Activated T-helper 1 cell treated with anti-CD3 and anti-CD28 coated beads, Interleukin-12 subunit alpha, Interleukin-12 subunit beta, Interleukin-2, Interleukin-4 antibody, amounts not matched to agents 30 ng/mL and 10 ng/mL and 1 ng/mL, durations not matched to agents 14 hours and 24 hours and 36 hours (primary cell): ENCODE measurements at places on chromosomes 1 and 21.

DNA sequence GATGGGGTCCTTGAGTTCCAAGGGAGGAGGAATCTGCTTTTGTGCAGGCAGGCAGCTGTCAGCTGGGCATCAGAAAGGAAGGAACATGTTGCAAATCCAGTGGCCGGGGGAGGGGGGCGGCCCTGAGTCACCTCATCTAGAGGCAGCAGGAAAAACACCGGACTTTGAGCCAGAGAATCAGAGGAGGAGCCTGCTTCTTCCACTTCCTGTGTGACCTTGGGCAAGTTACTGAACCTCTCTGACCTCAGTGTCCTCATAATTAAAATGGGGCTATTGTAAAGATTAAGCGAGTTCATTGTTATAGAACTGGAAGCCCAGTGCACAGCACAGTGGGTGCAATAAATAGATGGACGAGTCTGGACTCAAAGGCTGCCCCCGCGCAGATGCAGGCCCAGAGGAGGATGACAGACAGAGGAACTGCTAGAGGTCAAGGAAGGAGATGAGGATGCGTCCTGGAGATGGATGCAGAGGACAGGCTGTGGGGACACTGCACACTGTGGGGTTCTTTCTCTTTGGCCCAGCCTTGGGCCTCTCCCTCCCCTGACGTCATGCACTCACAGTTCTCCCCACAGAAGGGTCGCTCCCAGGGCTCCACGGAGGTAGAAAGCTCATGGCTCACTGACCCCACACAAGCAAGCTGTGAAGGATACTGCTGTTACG, 714.3 kb downstream of the MATN1 start:
- DNase-seq: no peak

GRCh38 chr1:22612671-22613571, 23.5 kb upstream of the C1QA start:
- DNase-seq: no peak

GRCh38 chr1:12293416-12293815, 63.6 kb downstream of the VPS13D start:
- no peak for DNase-seq

DNA sequence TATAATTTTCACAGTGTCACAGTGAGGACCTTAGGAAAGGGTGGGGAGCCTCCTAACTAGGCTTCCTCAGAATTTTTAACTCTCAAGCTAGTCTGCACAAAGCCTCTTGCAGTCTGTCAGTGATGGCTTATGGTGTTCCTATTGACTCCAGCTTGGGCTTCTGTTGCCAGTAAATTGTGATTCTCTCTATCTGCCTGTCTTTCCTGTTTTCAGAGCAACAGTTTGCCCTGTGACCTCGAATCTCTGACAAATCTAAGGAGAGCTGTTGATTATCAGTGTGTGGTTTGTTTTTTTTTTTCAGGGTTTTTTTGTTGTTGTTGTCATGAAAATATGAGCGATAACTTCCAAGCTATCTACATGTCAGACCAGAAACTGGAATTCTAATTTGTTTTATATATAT, 423.2 kb upstream of the B3GALT2 start:
- no peak for DNase-seq

DNA sequence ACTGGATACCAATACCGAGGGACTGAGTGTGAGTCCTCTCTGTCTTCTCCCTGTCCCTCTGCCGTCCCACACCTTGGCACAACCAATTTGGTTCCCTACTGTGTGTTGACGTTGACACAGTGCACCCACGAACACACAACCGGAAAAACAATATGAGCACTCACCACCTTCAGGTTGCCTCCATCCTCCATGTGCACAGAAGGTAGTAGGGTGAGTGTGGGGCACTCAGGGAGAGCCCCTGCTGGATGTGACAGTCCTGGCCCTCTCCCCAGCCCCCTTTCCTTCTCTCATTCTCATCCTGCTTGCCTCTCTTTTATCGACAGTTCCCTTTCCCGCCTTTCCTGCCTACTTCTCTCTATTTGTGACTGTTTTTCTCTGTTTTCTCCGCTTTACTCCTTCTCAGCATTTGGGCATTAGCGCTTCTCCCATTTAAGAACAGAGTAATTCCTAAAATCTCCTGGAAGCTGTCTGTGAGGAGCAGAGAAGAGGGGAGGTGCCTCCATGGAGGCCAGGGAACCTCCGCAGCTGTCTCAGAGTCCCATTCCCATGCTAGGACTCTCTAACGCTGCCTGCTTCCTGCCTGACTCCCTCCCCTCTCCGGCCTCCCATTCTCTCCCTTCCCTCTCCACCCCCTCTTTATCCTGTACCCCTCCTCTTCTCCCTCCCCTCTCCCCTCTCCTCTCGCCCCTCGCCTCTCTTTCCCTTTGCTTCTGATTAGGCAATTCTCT, 16.4 kb downstream of the CADM3 start:
- no peak for DNase-seq

GRCh38 chr1:26786437-26787380, 1.0 kb upstream of the PIGV start:
- DNase-seq: no peak

- DNase-seq: no peak
These were observed 87.0 kb downstream of the EIF4G3 start for GRCh38 chr1:21089731-21090130.

- no peak for DNase-seq
These were observed at the start of gene CA6 for GRCh38 chr1:8945568-8945967. Gene CA6, plus strand, starts transcription at chr1:8945868. Its CDS starts 19 bp downstream, at chr1:8945887.

- no peak for DNase-seq
These were observed 1.2 kb downstream of the ATP2B4 start for GRCh38 chr1:203627851-203628200.

DNA sequence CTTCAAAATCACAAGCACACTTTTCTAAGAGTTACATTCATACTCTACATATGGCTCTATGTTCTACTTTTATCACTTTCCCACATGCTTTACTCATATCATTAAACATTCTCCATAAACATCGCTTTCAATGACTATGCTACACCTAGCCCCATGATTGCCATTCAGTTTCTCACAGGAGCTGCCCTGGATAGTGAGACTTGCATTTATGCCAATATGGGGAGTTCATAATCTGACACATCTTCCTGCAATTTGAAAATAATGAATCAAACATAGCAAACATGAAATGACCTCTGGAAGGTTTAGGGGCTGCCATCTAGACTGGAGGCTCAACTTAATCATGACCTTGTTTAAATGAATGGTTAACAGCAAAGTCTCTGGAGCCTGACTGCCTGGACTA, 9.0 kb upstream of the CYP4A22 start:
- no peak for DNase-seq

- no peak for DNase-seq
These were observed 51.7 kb downstream of the CAPZB start for GRCh38 chr1:19433719-19433998.

GRCh38 chr1:226983247-226983991, 43.3 kb downstream of the COQ8A start:
- no peak for DNase-seq

DNA sequence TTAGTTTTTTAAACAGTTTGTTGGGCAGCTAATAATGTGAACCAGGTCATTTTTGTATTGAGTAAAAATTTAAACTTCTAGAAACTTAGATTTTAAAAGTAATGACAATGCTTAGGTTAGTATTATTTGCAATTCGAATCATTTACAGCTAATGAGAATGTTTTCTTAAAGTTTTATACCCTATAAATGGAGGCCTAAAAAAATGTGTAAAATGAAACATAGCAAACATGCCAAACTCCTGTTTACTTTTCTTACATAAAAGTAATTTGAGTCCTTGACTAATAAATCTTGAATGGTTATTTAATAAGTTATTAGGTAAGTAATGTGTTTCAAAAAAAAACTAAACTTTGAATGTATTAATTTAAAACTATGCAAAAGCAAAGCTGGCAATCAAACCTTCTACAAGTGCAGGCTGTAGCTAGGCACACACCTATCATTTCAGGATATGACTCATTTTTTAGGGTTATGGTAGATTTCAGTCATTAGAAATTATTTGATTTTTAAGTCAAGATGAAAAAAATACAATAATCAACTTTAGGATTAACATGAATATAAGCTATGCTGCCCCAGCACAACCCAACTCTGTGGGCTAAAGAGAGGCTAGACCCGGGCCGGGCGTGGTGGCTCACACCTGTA, 41.5 kb downstream of the CLSTN1 start:
- DNase-seq: no peak

- DNase-seq: peak; percentile 51
These were observed 3.5 kb downstream of the PIK3CD start for GRCh38 chr1:9654834-9655723.

- no peak for DNase-seq
These were observed 18.9 kb downstream of the PTPRU start for GRCh38 chr1:29255134-29255666.

GRCh38 chr1:180151508-180151907, 3.2 kb upstream of the QSOX1 start:
- no peak for DNase-seq

- no peak for DNase-seq
These were observed 6.8 kb downstream of the C1orf167 start for GRCh38 chr1:11768821-11769220.

DNA sequence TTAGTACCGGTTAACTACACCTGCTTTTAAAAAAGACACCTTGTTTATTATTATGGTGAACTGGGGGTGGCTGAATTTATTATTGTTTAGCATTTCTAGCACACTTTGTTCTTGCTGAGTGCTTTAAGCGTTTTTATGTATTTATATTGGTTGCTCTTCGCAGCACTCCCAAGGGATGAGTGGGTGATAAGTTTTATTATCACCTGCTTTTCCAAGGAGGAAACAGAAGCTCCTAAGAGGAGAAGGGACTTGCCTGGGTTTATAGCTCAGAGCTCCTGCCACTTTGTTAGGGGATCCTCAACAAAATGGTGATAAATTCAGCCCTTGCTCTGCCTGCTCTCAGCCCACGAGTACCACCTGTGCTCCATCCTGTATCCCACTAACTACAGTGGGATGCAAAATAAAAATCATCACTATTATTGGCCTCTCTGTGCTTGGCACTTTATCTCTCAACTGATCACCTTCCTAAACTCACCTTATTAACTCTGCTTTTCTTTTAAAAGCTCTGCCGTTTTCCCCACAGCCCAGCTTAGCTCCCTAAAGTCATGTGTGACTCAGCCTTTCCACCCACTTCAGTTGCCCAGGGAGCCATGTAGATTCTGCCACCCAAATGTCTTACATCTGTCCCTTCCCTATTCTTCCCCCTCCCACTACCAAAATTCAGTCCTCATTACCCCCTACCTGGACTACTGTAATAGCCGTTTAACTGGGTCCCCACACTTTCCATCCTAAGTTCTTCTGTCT, 44.5 kb downstream of the BCL9 start:
- no peak for DNase-seq

DNA sequence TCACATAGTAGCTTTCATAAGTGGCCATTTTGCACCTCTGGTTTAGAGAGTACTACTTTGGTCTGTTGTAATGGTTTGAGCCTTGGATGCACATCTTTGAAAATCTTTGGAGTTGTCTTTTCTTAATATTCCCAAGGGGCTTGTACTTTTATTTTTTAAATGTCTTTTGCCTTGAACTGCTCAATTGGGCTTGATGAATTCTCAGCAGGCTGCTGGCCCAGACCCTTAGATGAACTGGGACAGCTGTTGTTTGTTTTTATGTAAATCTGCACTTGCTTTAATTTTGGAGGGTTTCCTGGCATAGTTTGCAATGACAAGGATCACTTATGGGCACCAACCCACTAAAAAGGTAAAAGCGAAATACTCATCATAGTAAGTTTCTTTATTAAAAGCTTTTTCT, 24.9 kb downstream of the NGF start:
- DNase-seq: no peak

GRCh38 chr21:37936010-37936785, 19.9 kb upstream of the KCNJ6 start:
- DNase-seq: no peak

- DNase-seq: no peak
These were observed 543 bp downstream of the TMEM9 start for GRCh38 chr1:201153474-201154388.

DNA sequence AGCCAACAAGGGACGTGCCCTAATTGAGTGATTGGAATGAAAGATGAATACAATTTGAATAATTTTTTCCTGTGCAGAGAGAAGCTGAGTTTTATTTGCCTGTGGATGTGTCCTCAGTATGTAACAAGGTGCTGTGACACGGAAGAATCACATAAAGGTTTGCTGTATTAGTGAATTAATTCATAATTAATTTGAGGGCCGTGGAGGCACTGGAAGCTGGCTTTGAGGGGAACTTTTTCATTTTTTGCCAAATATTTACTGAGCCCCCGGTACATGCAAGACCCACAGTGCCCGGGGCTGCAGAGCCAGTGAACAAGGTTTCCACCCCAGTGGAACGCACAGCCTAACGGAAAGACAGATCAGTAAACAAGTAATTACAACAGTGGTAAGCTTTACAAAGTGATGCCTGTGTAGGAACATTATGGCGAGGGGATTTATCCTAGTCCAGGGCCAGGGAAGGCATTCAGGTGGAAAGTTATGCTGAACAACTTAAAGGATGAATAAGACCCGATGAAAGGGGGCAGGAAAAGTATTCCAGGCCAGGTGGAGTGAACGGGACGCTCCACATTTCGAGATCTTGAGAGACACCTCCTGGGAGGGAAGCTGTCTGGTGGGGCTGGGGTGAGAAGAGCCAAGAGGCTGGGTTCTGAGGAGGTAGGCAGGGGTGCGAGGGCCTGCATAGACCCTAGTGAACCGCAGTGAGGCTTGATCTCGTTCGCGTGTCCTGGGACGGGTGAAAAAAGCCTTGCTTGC, 773 bp upstream of the RCC2 start:
- no peak for DNase-seq

- DNase-seq: no peak
These were observed 631.6 kb upstream of the CAMK1G start for GRCh38 chr1:208951908-208952307.

- DNase-seq: no peak
These were observed 30.5 kb upstream of the AHCYL1 start for GRCh38 chr1:109954041-109954512.

- DNase-seq: no peak
These were observed 2.5 kb upstream of the FNDC10 start for GRCh38 chr1:1602304-1602967.

DNA sequence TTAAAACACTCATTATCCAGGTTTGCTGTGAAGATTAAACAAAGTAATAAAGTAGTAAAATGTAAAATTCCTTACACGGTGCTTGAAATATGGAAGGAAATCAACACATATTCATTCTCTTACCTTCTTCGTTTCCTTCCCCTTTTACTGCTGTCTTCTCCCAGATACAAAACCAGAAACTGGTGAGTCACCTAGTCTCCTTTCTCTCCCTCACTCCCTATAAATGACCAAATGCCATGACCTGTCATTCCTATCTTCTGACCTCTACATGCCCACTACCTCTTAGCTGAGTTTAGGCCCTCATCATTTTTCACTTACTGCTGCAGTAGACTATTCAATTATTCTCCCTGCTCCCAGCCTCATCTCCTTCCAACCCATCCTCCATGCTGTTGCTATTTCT, 4.3 kb upstream of the NR1I3 start:
- no peak for DNase-seq

DNA sequence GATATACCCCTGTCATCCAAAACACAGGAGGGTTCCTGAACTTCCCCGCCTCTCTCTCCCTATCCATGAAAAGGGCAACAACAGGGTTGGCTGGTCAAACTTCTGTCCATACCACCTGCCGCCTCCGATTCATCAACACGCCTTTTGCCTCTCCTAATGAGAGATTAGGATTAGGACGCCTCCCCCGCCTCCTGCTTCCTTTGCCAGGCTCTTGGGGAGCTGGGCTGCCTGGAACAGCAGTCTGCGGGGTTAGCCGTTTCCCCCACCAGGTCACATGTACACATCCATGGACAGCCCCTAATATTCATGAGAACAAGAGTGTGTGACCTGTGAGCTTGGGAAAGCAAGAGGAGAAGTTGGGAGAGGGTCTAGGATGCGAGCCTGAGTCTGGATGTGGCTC, 2.3 kb upstream of the OPTC start:
- DNase-seq: no peak

GRCh38 chr1:169681140-169681539, 30.3 kb downstream of the SELL start:
- DNase-seq: no peak

- DNase-seq: no peak
These were observed 3.9 kb upstream of the CD1C start for GRCh38 chr1:158285756-158286241.
